ENCODE measurements at places on chromosomes 7 and 10.

- no peak for DNase-seq
These were observed 45.0 kb downstream of the DENND2A start for GRCh38 chr7:140595468-140596092.

DNA sequence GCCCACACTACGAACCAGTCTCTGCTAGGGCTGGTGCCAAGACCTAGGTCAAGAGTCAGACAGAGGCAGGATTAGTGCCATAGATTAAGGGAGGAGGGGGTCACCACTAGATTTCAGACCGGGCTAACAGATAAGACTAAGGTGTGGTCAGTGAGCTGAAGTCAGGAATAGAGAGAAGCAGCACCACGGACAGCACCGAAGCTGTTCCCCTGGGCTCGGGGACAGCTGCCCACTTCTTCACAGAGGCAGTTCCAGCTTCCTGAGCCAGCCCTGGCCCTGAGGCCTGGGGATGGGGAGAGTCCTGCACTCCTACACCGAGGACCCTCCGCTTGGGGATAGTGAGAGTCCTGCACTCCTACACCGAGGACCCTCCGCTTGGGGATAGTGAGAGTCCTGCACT lies 11.2 kb upstream of the JAKMIP3 start:
- DNase-seq, result no peak

- no peak for DNase-seq
These were observed 741 bp downstream of the GPR85 start for GRCh38 chr7:113085781-113086390.

DNA sequence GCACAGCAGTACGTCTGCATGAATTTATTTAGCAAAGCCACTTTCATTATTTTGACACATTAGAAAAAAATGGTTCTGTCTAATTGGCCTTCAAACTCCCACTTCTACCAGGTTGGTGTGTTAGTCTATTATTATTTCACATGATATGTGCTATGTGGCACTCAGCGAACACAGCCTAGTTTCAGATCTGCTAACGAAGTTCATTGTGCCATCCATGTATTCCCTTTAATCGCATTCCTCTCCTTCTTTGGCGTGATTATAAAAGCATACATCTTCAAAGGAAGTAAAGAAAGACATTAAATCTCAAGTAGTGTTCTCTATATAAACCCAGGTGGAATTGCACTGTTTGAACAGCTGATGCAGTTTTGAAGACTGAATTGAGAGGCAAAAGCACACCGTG lies 96.4 kb upstream of the CACNA2D1 start:
- no peak for DNase-seq

DNA sequence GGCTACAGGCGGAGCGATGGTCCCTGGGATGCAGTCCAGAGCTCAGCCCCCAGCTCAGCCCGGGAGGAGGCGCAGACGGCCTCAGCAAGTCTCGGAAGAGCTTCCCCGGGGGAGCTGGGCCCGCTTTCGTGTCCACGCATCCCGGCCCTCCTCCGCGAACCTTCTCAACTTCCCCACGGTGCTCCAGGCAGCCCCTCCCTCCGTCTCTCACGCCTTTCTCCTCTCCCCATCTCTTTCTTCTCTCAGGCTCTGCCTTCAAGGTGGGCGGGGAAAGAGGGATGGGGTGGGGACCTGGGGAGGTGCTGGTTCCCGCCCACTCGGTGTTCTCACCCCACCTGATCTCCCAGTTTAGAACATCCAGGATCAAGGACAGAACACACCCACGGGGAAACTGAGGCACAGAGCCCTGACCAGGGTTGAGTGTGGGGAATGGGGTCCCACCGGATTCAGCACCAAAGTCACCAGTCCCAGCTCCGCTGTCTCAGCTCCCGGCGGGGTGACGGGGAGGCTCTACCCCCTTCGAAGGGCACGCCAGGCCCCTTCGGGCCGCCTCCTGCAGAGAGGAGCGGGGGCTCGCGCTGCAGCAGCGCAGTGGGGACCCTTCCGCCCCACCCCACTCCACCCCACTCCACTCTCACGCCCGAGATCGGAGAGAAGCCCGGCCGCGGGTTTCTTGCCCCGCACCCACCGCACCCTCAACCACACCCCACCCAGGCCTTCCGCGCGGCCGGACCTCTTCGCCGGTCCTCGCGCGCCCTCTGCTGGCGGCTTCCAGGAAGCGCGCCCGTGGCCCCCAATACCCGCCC lies 18.2 kb downstream of the POLL start:
- peak; percentile 87 for DNase-seq

GRCh38 chr7:141071260-141071854 lies 2.5 kb upstream of the TMEM178B start:
- peak; percentile 28 for DNase-seq

GRCh38 chr7:105808703-105809590 lies 67.5 kb downstream of the ATXN7L1 start:
- peak; percentile 48 for DNase-seq

GRCh38 chr10:96222441-96222840 lies 48.9 kb downstream of the BLNK start:
- no peak for DNase-seq

DNA sequence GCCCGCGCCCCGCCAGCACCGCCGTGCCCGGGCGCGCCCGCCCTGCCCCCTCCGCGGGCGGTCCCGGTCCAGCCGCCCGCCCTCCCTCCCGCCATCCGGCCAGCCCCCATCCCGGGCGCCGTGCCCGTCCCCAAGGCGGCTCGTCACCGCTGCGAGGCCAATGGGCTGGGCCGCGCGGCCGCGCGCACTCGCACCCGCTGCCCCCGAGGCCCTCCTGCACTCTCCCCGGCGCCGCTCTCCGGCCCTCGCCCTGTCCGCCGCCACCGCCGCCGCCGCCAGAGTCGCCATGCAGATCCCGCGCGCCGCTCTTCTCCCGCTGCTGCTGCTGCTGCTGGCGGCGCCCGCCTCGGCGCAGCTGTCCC lies at the start of gene HTRA1:
HTRA1 (plus strand) TSS at position 187 of the 362 bp plus-strand sequence; CDS start at position 287, 100 bp downstream.
- no peak for DNase-seq

GRCh38 chr7:33325754-33326484 lies 196.6 kb downstream of the BBS9 start:
- no peak for DNase-seq

- no peak for DNase-seq
These were observed 34.8 kb upstream of the CCSER2 start for GRCh38 chr10:84293574-84294016.

DNA sequence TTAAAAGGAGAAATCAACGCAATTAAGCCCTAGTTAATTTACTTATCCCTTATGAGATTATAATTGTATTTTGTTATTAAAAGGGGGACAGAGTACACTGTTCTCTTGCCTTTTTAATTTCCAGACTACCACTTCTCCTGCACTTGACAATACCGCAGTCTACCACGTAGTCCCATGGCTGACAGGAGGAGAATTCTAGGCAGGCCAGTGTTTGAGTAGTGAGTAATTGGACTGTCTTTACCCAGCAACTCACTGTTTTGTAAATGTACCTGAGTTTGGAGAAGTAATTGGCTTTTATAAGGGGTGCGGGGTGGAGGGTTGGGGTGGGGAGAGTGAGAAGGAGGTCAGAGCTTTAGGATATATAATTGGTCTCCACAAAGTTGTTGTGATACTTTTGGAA lies 85.4 kb downstream of the CFTR start:
- DNase-seq, result no peak

- DNase-seq, result no peak
These were observed 74.3 kb upstream of the ASAH2 start for GRCh38 chr10:50325449-50326171.

DNA sequence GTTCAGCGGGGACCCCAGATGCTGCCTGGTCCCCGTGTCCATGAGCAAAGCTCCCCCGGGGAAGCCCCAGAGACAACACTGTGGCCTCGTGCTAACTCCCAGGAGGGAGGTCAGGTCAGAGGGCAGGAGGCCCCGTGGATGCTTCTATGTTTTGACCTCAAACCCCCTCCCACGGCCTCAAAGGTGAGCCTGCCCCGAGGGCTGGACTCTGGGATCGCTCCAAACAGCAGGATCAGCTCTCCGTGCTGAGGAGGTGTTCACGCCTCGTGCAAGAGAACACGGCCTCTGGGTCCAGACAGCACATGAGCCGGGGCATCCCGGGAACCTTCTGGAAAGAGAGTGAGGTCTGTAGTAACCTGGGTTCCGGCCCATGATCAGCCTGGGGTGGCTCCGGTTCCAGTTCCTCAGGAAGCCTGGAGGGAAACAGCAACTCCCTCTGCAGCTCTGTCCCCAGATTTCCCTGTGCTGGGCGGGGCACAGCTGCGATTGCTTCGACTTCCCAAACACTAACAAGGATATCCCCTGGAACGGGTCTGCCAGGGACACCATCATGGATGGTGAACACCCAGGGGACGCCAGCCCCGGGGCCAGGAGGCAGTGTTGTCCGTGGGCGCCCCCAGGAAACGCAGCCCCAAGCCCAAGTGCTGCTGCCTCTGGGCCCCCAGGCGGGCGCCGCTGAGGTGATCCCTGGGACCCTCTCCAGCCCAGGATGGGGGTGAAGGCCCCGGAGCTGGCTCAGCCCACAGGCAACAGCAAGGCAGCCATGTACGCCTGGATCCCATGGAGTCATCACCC lies 18.0 kb upstream of the INPP5A start:
- DNase-seq, result no peak

DNA sequence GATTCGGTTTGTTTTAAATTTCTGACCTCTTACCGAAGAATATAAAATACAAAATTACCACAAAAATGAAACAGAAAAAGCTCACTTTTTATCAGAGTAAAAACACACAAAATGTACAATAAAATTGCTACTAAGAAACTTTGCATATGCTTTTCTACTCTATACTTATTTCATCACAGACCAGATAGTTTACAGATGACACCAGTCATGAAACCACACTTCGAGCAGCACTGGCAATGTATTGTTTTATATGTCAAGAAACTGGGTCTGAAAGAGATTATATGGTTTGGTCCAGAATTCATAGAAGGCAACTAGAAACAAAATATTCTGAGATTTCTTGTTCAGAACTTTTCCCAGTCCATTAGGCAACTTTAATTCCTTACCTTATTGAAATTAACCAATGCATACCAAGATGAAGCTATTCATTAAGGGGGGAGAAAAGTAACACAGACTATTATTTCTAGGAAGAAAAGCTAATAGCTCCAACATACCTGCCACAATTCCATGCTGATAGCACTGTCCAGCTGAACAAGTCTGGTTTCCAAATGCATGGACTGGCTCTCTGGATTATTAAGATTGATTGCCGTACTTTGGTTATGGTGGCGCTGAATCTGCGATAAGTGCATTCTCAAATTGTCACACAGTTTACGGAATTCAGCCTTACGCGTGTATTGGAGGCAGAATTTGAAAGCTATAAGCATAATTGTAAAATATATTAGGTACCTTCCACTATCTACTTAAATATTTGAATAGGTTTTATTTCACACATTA lies 10.0 kb downstream of the EIF3A start:
- DNase-seq, result no peak

- no peak for DNase-seq
These were observed 21.8 kb downstream of the DPYSL4 start for GRCh38 chr10:132208462-132209050.

DNA sequence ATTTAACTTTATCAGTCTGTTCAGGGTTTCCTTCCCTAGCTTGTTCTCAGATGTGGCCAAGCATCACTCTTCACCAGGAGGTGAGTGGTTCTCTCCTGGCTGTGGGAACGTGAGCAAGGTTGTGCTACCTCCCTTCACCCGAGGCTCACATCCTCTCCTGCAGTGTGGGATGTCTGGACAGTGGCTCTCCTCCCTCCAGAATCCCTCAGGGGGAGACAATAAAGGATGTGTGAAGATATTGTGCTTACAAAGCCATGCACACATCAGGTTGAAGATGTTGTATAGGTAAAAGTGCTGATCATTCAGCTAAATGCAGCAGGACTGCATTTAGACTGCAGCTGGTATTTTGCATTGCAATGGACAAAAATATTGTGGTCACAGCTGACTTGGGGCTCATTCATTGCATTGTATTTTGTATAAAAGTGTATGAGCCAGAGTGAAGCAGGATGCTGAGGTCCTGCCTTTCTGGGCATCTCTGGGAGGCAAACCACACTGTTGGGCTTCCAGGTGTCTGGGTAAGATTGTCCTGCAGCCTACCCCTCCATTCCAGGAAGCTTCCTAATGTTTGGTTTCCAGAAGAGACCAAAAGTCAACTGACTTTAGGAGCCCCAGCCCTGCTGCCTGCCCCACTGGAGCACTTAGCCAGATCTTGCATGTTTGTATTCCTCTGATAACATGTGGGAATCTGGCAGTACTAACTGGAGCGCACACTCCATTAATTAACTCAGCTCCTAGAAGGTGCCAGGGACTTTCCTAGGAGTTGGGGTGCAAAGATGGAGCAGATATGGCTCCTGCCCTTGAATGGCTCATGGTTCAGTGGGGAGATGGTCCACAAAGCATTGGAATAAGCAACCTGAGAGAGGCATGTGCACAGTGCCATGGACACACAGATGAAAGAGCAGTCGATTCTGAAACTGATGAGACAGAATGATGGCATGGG lies 292.5 kb upstream of the ZNF32 start:
- DNase-seq, result no peak

DNA sequence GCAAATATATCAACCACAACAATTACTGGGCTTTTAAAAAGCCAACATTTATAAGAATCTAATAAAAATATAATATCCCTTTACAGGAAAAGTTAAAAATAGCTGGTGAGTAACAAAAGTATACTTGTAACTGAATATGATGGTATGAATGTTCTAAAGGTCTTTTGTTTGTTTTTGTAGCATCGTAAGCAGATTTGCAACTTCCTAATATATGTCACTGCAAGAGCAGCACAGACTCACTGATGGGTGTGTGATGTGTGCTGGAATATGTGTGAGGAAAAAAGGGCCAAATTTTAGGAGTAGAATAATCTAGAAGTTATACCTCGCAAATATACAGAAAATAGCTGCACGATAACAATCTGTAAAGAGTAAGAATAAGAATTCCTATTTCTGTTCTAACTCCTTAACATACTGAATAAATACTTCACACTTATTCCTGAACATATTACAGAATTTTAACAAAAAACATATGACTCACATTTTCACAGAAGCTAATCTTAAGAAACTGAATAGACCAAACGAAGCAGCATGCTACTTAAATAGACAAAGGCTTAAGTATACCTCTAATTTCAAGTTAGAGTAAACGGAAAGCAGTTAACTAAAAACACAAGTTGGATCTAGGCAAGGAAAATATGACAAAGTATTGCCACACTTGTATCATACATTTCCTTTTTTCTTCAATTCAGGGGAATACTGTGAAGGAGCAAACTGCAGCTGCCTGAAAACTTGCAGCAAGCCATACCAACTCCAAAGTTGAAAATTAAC lies 9.6 kb downstream of the ETV1 start:
- DNase-seq, result no peak

DNA sequence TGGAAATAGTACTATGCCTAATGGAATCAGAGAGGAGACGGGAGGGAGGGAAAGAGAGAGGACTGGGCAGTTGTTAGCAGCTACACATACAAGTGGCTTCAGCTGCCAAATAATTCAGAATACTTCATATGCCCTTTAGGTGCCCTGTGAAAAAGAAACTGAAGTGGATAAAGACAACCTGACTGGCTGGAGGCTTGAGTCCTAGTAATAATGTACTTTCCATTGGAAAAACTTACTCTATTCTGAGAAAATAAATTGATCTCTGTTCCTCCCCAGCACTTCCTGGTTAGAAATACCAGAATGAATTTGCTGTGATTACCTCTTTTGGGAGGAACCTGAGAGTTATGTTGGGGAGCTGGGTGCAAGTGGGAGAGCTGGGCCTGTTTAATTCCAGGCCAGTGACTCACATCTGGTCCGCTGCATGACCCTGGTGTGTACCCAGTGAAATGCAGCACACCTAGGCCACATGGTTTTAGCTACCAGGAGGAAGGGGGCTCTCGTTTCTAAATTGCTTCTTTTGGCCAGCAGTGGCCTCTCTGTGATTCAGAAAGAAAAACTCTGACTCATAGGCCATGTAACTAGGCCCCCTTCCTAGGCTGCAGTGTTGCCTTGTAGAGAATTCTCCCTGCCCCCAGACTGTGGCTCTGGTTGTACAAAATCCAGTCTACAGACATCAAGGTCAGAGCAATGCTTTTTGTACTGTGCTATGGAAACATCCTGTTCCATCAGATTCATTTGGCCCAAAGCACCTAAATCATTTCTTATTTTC lies 6.5 kb downstream of the AGFG2 start:
- peak; percentile 49 for DNase-seq
